ENCODE measurements at places on chromosomes 5 and 9. TPM values are rescaled to one million over a fixed set of nuclear protein-coding genes. Genes with fewer than 3 reads are reported as not detected.

Gene NSD1
- total RNA-seq, result 33.4 TPM

Gene MYMK
- not detected for total RNA-seq

Gene NR2F1-AS1
- total RNA-seq, result 31.0 TPM

Gene ARSI
- total RNA-seq, result not detected

Gene SLC2A6
- 13.2 TPM for total RNA-seq

Gene OR2V1
- total RNA-seq, result not detected

Gene PTPN3
- total RNA-seq, result 2.6 TPM

Gene PCDHA1
- under 0.01 TPM for total RNA-seq

Gene FCN2
- total RNA-seq, result not detected

Gene FGF18
- total RNA-seq, result under 0.01 TPM

Gene WDR38
- not detected for total RNA-seq

Gene CEMIP2
- total RNA-seq, result 422 TPM

Gene LTC4S
- total RNA-seq, result 0.52 TPM

Gene BARHL1
- not detected for total RNA-seq

All from dermis lymphatic vessel endothelial cell (primary cell).